IPS DF 19.7 (cell line): ENCODE measurements at places on chromosomes 1 and 21.

DNA sequence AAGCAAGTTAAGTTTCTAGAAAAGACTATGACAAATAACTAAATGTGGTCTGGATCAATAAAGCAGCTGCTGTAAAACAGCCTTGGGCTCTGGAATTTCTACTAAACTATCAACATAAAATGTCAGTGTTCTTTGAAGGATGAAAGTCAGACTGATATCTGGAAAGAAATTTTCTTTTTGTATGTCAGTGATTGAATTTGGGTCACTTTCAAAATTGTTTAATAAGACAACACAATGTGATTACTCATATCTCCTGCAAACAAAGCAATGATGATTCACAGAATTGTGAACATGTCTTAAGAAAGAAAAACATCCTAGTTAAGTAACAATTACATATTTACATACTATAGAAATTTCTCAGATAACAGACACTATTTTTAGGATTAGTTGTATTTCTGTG lies 826.4 kb downstream of the PLA2G4A start:
- DNase-seq: no peak

GRCh38 chr1:26538480-26539412 lies 9.2 kb downstream of the RPS6KA1 start:
- no peak for DNase-seq

DNA sequence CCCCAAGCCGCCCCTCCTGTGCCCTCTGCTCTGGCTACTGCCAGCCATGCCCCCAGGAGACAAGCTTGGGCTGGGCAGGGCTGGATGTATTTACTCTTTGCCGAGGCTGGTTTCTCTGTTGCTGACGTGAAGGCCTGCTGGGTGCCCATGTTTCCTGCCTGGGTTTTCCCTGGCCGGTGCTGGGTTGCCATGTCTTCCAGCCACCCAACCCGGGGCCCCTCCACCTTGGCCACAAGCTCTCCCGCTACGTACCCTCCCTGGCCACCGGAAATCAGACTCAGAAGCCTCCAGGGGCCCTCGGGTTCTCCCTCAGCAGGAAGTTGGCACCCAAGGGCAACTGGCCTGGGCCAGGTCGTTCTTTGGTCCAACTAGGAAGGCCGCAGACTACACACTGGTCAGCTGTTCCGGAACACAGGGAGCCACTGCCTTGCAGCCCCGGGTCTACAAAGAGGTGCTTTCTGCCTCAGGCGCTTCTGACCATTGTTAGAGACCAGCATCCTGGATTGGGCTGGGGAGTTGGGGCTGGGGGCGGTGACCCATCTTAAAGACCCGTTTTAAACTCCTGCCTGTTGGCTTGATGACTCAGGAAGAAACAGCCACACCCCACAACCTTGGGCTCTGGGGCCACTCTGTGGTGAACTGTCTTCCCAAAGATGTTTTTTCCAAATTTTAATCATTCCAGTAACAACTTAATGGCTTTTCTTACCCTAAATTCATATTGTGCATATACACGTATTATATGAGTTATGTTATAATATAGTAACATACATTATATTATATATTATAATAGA lies 71.2 kb upstream of the RUNX3 start:
- DNase-seq: no peak

DNA sequence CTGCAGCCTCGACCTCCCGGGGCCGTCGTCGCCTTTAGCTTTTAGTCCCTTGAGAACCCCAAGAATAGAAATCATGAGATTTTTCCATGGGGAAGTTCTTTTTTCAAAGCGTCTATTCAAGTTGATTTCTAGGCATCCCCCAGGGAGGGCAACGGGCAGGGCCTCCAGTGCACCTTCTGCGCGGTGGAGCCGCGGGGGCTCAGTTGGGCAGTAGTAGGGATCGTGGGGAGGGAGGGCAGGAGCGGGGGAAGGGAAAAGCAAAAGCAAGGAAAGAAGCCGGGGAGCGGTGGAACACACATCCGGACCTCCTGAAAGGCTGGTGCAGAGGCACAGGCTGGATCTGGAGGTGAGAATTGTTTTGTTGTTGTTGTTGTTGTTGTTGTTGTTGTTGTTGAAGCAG lies 103.4 kb downstream of the PPIAL4G start:
- no peak for DNase-seq

- no peak for DNase-seq
Measured at GRCh38 chr1:8073112-8073855, 47.2 kb upstream of the ERRFI1 start.

DNA sequence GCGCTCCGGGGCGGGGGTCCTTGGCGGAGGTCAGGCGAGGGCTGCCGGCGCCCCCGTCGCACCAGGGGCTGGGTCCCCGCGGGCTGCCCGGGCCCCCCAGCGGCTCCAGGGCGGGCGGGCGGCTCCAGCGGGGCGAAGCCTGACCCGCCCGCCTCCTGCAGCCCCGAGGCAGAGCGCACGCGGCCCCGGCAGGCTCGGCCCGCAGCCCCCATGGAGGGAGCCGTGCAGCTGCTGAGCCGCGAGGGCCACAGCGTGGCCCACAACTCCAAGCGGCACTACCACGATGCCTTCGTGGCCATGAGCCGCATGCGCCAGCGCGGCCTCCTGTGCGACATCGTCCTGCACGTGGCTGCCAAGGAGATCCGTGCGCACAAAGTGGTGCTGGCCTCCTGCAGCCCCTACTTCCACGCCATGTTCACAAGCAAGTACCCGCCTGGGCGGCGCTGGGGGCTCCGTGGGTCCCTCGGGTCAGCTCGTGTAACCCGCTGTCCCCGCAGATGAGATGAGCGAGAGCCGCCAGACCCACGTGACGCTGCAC lies 817 bp downstream of the KLHL17 start:
- no peak for DNase-seq

DNA sequence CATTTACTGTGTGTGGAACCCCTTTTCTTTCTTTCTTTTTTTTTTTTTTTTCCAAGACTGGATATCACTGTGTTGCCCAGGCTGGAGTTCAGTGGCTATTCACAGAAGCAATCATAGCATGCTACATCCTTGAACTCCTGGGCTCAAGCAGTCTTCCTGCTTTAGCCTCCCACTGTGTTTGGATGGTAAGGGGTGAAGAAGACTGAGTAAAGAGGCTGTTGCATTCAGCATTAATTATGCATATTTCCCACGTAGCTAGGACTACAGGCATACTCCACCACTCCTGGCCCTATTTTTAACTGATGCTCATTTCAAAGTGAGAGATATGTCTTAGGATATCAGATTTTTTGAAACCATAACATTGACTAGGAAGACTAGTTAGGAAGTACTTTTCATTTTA lies 39.5 kb downstream of the PHACTR4 start:
- no peak for DNase-seq

DNA sequence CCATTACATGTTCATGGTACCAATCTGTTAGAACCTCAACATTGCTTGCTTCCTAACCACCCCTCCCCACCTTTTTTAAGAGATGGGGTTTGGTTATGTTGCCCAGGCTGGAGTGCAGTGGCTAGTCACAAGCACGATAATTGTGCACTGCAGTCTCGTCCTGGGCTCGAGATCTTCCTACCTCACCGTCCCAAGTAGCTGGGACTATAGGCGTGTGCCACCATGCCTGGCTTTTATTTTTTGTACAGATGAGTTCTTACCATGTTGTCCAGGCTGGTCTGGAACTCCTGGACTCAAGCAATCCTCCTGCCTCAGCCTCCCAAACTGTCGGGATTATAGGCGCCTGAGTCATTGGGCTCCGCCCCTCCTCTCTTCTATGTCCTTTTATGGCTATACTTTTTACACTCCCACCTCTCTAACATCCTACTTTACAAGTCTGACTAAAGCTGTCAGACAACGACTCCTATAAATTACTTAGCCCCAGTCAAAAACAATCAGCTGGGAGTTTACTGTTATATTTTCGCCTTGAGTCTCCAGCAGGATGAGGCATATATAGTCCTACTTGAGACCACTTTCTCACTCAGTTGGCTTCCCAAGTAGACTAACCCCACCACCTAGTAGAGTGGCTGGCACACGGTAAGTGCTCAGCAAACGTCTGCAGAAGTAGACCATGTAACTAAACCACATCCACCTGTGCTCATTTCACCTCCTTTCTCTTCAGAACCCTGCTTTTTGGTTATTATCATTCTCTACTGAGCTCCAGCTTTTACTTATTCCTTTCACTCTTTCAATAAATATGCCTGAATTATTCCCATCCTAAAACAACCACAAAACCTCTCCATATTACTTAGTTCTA lies 13.8 kb downstream of the ENSA start:
- no peak for DNase-seq

DNA sequence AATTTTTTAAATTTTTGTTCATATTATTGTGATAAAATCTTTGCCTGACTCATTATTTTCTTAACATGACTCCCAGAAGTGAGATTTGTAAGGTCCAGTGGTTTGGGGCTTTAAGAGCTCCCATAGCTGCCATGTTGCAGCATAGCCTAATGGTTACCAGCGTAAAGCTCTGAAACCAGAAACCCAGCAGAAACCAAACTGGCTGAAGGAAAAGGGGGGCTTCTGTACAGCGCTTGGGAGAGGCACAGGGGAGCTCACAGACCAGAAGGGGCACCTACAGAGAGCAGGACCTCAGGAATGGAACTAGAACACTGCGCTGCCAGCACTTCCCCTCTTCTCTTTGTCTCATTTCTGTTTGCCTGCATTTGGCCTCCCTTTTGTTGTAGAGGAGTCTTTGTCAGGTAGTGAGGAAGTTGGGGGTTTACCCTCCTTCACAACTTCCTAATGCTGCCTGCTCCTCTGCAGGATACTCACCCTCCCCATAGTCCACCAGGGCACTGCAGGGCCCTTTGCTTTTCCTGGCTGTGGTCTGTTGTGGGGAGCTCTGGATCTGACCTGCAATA lies 2.6 kb upstream of the PYCR2 start:
- no peak for DNase-seq

- DNase-seq: no peak
Measured at GRCh38 chr1:236602171-236602570, 2.1 kb downstream of the HEATR1 start.

DNA sequence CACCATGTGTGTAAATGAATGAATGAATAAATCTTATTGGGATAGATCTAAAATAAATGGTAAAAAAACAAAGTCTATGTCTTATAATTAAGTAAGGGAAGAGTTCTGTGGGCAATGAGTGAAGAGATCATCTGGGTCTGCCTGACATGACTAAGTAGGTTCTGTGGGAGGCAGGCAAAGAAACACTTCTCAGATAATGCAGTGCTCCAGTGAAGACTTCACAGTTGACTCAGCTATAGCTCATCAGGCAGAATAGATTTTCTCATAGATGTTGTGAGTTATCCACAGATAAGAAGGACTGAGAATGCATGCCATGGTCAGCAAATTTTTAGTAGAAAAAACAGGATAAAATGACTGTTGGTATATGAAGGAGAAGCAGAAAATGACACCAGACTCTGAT lies 12.4 kb downstream of the KRTAP22-2 start:
- DNase-seq: no peak

DNA sequence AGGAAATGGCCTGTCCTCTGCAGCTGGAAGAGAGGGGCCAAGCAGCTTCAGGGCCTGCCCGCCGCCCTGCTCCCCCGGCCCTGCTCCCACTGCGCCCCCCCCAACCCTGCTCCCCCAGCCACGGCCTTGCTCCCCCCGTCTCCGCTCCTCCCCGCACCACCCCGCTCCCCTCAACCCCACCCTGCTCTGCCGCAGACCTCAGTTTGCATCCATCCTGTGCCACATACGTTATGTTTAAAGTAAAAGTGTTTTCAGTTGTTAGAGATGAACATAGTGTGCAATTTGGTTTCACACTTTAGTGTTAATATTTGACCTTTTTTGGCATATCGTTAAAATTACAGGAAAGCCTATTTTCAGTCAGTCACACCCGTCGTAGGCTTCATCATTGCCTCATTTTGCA lies 34.1 kb upstream of the DIP2A start:
- DNase-seq: no peak

- DNase-seq: no peak
Measured at GRCh38 chr1:23417570-23417969, 7.0 kb downstream of the TCEA3 start.

- DNase-seq: peak; percentile 25
Measured at GRCh38 chr1:242454262-242455051, 70.0 kb downstream of the PLD5 start.

DNA sequence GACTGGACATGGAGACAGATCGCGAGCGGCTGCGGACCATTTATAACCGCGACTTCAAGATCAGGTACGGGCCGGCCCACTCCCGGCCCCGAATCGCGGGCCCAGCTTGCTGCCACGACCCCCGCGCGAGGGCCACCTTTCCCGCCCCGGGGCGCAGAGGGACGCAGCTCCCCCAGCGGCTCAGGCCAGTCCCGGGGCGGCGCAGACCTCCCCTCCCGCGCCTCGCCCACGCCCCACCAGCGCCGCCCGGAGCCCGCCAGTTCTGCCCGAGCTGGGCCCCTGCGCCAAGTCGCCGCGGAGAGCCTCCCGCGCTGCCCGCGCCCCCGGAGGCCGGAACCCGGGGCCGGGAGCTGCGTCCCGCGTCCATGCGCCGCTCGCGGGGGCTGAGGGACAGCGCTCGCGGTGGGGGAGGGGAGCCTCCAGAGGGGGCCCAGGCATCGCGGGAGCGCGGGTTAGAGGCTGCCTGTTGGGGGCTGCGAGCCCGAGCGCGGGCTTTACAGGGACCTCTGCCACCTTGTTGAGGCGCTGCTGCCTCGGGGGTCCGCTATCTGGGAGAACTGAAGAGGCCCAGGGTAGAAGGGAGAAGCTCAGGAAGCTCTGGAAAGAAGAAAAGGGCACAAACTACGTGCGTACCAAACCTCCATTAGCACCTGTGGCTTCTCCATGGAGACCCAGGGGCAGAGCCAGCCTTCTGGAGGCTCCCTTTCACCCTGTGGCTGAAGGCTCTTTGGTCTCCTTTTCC lies 698 bp downstream of the MOV10 start:
- DNase-seq: no peak

DNA sequence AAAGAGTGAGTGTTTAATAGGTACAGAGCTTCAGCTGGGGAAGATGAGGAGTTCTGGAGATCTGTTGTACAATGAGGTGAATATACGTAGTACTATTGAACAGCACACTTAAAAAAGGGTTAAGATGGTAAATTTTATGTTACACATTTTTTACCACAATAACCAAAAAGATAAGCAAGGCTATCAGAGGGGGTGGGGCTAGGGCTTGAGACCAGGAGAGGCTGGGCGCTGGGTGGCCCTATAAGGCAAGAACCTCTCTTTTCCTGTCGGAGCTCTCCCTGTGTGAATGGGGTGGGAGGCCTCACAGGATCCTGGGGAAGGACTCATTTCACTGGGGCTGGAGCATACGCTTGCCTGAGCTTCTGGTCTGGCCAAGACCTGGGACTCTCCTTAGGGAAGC lies 9.0 kb downstream of the SLC41A1 start:
- no peak for DNase-seq

- no peak for DNase-seq
Measured at GRCh38 chr1:114251573-114251939, 97.9 kb upstream of the SYT6 start.

- no peak for DNase-seq
Measured at GRCh38 chr1:151235235-151235634, 19.3 kb upstream of the PSMD4 start.

GRCh38 chr21:29005696-29006095 lies 13.0 kb upstream of the LTN1 start:
- DNase-seq: no peak

DNA sequence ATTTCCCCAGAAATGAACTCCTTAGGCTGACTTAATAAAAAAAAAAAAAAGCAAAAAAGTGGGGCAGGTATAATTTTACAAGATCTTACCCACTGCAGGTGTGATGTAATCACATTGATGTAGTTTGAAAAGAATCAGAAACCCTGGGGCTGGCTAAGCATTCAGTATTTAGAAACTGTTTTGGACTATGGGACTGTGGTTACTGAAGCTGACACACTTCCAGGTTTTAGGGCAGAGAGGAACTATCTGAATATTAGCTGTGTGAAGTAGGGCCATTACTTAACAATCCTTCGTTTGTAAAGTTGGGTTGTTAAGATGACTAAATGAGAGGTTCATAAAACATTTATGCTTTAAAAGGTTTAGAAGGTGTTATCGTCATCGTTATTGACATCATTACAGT lies 165.3 kb downstream of the FASLG start:
- no peak for DNase-seq

GRCh38 chr1:23558872-23559135 lies 497 bp downstream of the ID3 start:
- no peak for DNase-seq
